Esophagus muscularis mucosa (tissue), 4 donors: ENCODE measurements at places on chromosomes 6 and 20. TPM values are rescaled to one million over a fixed set of nuclear protein-coding genes. Genes with fewer than 3 reads are reported as not detected.

The C6orf141 gene
- 2.5 TPM for total RNA-seq

The ZNF165 gene
- total RNA-seq, result 0.50 TPM

The BMP5 gene
- 3.5 TPM for total RNA-seq

The OTOR gene
- total RNA-seq, result not detected

The KCNQ5 gene
- 2.1 TPM for total RNA-seq

The USP49 gene
- total RNA-seq, result 1.3 TPM

The INSM1 gene
- not detected for total RNA-seq

- DNase-seq, result no peak
- no peaks in the 10 kb centered on the region for H3K36me3 ChIP-seq
- H3K4me1 ChIP-seq, result no peaks in the 10 kb centered on the region
- H3K27ac ChIP-seq, result no peak overlapping the region
- H3K27me3 ChIP-seq, result no peaks in the 10 kb centered on the region
These were observed 28.3 kb upstream of the CARMIL1 start for GRCh38 chr6:25250878-25251277.

GRCh38 chr20:25355011-25355595 lies 35.5 kb downstream of the ABHD12 start:
- no peak for DNase-seq
- H3K27me3 ChIP-seq, result no peaks in the 10 kb centered on the region
- H3K36me3 ChIP-seq, result no peaks in the 10 kb centered on the region
- peaks cover 14% of the 10 kb centered on the region for H3K4me1 ChIP-seq
- no peak overlapping the region for H3K27ac ChIP-seq

DNA sequence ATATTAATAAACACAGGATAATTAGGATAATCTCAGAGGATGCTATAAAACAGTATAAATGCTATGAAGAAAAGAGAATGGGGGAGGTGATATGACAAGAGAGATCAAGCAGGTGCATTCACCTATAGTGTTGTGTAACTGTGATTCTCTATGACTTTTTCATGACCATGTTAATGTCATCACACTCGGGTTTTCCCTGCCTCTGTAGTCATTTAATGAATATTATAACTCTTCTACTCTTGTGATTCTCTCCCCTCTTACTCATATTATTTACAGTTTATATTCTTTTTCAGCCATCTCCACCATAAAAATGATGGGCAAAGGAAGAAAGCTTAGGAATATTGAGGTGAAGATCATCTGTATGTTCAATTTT lies 106.9 kb upstream of the SGK1 start:
- no peaks in the 10 kb centered on the region for H3K27me3 ChIP-seq
- H3K4me1 ChIP-seq, result peaks cover 3% of the 10 kb centered on the region
- H3K36me3 ChIP-seq, result no peaks in the 10 kb centered on the region
- DNase-seq, result no peak
- no peak overlapping the region for H3K4me3 ChIP-seq
- H3K27ac ChIP-seq, result no peak overlapping the region

- H3K4me3 ChIP-seq, result peak overlapping the region; percentile 33
- H3K27ac ChIP-seq, result no peak overlapping the region
- H3K36me3 ChIP-seq, result no peaks in the 10 kb centered on the region
- peaks cover 12% of the 10 kb centered on the region for H3K27me3 ChIP-seq
- H3K4me1 ChIP-seq, result no peaks in the 10 kb centered on the region
- no peak for DNase-seq
These were observed 1.2 kb downstream of the CPXM1 start for GRCh38 chr20:2799271-2799670.

DNA sequence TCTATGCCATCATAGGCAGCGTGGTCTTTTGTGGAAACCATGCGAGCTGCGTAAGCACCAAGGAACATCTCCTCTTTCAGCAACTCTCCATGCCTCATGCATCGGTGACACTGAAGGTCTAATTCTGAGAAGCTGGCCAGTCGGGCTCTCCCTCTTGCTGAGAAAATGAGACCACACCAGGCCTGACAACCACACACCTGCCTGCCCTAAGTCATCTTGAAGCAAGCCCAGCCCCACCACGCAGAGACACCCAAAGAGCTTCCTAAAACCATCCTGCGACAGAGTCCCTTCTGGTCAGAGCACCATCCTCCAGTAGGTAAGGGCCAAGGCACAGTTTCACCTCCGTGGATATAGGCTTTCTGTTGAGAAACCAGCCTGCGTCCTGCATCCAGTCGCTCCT lies 26.6 kb downstream of the PREX1 start:
- H3K4me1 ChIP-seq, result peaks cover 16% of the 10 kb centered on the region
- H3K27me3 ChIP-seq, result no peaks in the 10 kb centered on the region
- no peaks in the 10 kb centered on the region for H3K36me3 ChIP-seq

GRCh38 chr6:56193846-56194245 lies 53.5 kb downstream of the COL21A1 start:
- H3K27ac ChIP-seq, result no peak overlapping the region
- H3K27me3 ChIP-seq, result no peaks in the 10 kb centered on the region
- H3K4me1 ChIP-seq, result no peaks in the 10 kb centered on the region
- DNase-seq, result no peak
- H3K36me3 ChIP-seq, result no peaks in the 10 kb centered on the region

DNA sequence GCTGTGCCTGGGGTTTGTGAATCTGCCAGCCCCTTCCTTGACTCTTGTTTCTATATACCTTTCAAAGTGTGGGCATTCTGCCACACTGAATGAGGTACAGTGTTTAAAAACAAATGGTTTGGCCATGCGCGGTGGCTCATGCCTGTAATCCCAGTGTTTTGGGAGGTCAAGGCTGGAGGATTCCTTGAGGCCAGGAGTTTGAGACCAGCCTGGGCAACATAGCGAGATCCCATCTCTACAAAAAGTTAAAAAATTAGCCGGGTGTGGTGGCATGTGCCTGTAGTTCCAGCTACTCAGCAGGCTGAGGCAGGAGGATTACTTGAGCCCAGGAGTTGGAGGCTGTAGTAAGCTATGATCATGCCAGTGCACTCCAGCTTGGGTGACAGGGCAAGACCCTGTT lies 5.8 kb downstream of the FAM83D start:
- DNase-seq, result no peak
- peak overlapping the region; percentile 22 for H3K4me3 ChIP-seq
- H3K4me1 ChIP-seq, result peaks cover 68% of the 10 kb centered on the region
- H3K27ac ChIP-seq, result peak overlapping the region; percentile 91

DNA sequence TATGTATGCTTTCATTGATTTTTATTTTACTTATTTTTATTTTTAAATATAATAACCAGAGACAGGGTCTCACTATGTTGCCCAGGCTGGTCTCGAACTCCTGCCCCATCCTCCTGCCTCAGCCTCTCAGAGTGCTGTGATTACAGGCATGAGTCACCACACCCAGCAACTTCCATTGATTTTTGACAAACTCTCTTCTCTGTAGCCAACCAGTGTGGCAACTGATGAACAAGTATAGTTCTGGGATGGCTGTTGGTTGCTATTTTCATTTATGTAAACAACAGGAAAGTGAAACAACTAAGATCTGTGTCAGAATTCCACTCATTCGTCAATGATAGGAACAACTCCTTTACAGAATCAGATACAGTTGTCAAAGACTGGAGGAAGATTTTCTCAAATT lies 356.7 kb upstream of the JARID2 start:
- H3K27ac ChIP-seq, result no peak overlapping the region
- no peak overlapping the region for H3K4me3 ChIP-seq
- no peak for DNase-seq
- H3K4me1 ChIP-seq, result no peaks in the 10 kb centered on the region
- no peaks in the 10 kb centered on the region for H3K27me3 ChIP-seq

DNA sequence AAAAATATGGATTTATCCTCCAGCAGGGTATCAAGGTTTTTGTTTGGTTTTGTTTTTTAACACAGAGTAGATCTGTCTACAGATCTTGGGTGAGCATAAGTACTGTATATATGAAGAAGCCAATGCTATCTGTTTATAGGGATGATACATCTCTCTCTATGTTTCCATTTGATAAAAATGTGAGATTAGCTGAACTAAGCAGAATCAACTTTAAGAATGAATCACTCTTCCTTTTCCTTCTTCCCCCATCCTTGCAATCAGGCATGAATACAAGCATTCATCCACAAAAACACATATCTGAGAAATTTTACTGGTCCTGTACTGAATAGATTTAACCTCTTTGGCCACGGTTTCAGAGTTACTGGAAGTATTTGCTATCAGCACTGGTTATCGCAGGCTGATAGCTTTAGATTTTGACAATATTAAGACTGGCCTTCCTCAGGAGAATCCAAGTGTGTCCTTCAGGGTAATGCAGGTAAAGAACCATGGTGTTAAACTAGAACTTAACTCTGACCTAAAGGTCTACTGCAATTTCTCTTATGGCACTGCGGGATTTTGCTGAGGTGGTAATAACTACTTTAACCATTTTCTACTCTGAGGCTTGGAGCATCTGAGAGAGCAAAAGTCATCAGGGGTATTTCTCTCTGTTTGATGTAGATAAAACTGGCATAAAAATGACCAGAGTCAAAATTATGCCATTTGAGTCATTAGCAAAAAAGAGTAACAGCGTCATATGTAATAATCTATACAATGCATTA lies 1.5 kb downstream of the SNAP25 start:
- DNase-seq, result no peak
- H3K27ac ChIP-seq, result no peak overlapping the region
- H3K4me3 ChIP-seq, result no peak overlapping the region
- H3K4me1 ChIP-seq, result peaks cover 16% of the 10 kb centered on the region
- no peaks in the 10 kb centered on the region for H3K36me3 ChIP-seq
- H3K27me3 ChIP-seq, result peaks cover 4% of the 10 kb centered on the region

- no peak overlapping the region for H3K4me3 ChIP-seq
- no peaks in the 10 kb centered on the region for H3K36me3 ChIP-seq
- no peak overlapping the region for H3K27ac ChIP-seq
- no peaks in the 10 kb centered on the region for H3K27me3 ChIP-seq
- H3K4me1 ChIP-seq, result peaks cover 11% of the 10 kb centered on the region
- DNase-seq, result no peak
These were observed 363.4 kb upstream of the JARID2 start for GRCh38 chr6:14882394-14883026.

DNA sequence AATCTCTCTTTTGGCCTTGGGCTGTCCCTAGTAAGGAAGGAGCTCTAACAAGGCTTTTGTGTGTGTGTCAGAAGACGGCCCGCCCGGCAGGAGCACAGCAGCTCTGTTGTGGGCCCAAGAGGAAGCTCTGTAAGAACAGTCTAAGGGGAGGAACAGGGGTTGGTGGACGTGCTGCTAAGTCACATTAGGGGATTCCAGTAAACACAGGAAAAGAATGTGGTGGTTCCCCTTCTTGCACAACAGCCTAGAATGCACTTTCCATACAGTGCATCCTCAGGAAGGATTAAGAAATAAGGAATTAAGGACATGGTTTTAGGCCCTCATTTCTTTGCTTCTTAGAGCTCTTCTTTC lies 114.5 kb downstream of the RNF144B start:
- peak; percentile 92 for DNase-seq
- H3K4me1 ChIP-seq, result peaks cover 14% of the 10 kb centered on the region
- no peaks in the 10 kb centered on the region for H3K27me3 ChIP-seq
- H3K27ac ChIP-seq, result no peak overlapping the region

GRCh38 chr20:59103573-59103972 lies 60.0 kb upstream of the ZNF831 start:
- H3K4me3 ChIP-seq, result no peak overlapping the region
- no peak overlapping the region for H3K27ac ChIP-seq
- no peaks in the 10 kb centered on the region for H3K4me1 ChIP-seq

DNA sequence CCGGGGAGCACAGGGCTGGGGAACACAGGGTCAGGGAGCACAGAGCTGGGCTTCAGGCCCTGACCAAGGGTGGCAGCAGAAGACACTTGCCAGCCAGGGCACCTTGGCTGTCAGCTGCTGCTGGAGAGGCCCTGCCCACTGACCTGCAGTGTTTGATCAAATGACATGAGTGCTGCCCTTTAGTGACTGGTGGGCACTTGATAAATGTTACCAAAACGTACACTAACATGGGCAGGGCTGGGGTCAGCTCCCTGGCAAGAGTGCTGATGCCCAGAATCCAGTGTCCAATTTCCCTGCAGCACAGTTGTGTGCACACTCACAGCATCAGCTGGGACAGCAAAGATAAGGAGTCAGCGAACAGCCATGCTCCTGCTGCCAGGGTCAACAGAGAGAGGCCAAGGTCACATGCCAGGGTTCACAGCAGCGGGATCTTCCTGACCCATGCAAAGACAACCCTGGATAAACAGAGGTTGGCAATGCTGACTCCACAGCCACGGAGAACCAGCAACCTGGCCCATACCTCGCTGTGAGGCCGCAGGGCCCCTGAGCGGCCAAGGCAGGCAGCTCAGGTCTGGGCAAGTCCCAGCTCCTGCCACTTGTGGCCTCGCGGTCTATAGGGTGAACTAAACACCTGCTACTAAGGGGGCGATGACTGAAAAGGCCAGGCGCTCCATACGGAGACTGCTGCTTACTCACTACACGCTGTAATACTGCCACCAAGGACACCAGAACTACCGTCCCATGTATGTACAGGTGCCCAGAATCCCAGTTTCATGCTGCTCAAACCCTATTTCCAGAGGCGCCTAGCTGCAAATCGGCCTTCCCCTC lies 46.3 kb downstream of the NINL start:
- no peaks in the 10 kb centered on the region for H3K36me3 ChIP-seq
- no peaks in the 10 kb centered on the region for H3K27me3 ChIP-seq
- peak overlapping the region; percentile 31 for H3K27ac ChIP-seq
- peaks cover 28% of the 10 kb centered on the region for H3K4me1 ChIP-seq
- no peak for DNase-seq
- H3K4me3 ChIP-seq, result peak overlapping the region; percentile 46

GRCh38 chr20:50348096-50348495 lies 157.5 kb downstream of the CEBPB start:
- no peaks in the 10 kb centered on the region for H3K27me3 ChIP-seq
- no peak for DNase-seq
- peaks cover 33% of the 10 kb centered on the region for H3K4me1 ChIP-seq
- no peak overlapping the region for H3K27ac ChIP-seq
- H3K4me3 ChIP-seq, result no peak overlapping the region

- H3K27ac ChIP-seq, result peak overlapping the region; percentile 72
- H3K4me1 ChIP-seq, result peaks cover 7% of the 10 kb centered on the region
- no peak overlapping the region for H3K4me3 ChIP-seq
- no peaks in the 10 kb centered on the region for H3K27me3 ChIP-seq
These were observed 8.5 kb downstream of the TPD52L2 start for GRCh38 chr20:63873477-63873971.

DNA sequence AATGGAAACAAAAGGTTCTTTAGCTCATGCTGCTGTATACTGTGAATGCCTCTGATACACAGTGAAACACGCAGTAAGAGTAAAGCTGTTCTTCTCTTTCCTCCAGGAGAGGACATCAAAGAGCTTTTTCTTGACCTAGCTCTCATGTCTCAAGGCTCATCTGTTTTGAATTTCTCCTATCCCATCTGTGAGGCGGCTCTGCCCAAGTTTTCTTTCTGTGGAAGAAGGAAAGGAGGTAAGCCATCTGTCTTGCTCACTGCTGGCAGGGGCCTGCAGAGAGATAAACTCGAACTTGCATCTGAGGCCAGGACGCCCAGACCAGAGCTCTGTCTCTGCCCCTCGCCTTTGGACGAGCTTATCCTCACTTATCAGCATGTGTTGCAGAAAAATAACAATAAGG lies 37.7 kb downstream of the LY86 start:
- H3K4me3 ChIP-seq, result no peak overlapping the region
- no peak for DNase-seq
- no peak overlapping the region for H3K27ac ChIP-seq
- no peaks in the 10 kb centered on the region for H3K36me3 ChIP-seq
- H3K27me3 ChIP-seq, result no peaks in the 10 kb centered on the region

GRCh38 chr6:157670466-157671186 lies 152.4 kb upstream of the SNX9 start:
- H3K27ac ChIP-seq, result peak overlapping the region; percentile 64
- no peak overlapping the region for H3K4me3 ChIP-seq
- H3K27me3 ChIP-seq, result no peaks in the 10 kb centered on the region
- peaks cover 14% of the 10 kb centered on the region for H3K4me1 ChIP-seq
